ENCODE measurements at places on chromosomes 2 and 18. TPM values are rescaled to one million over a fixed set of nuclear protein-coding genes. Genes with fewer than 3 reads are reported as not detected.

- DNase-seq = no peak
- H3K4me3 ChIP-seq = peak overlapping the region; percentile 50
- H3K36me3 ChIP-seq = no peaks in the 10 kb centered on the region
- H3K27ac ChIP-seq = peak overlapping the region; percentile 80
- H3K27me3 ChIP-seq = no peaks in the 10 kb centered on the region
Observed at GRCh38 chr18:76265497-76266235, 229.4 kb downstream of the ZNF516 start.

DNA sequence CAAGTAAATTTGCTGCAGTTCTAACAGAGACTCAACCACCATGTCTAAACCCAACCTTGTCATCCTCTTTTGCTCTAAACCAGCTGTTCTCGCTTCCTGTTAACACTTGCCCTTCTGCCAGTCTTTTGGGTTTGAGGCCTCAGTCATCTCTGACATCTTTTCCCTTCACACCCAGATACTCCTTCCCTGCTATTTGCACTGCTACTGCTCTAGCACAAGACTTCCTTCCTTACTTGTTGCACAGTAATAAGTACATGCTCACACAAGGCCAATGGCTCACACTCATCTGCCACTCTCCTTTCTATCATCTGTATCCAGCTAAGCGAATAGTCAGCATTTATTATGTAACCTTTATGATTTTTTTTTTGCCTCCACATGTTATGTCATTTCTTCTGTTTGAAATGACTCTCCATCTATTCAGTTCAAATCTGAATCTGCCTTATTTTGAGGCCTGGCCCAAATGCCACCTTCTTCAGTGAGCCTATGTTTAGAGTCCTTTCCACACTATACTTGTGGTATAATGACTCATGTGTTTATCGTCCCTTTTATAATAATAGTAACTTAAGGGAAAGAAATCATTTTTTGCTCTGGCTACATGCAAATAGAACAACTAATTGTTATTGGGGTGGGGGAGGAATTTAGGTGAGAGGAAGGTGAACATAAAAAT lies 22.5 kb upstream of the CDKL4 start:
- H3K27ac ChIP-seq = no peak overlapping the region
- H3K27me3 ChIP-seq = no peaks in the 10 kb centered on the region
- DNase-seq = no peak
- no peak overlapping the region for H3K4me3 ChIP-seq
- no peaks in the 10 kb centered on the region for H3K4me1 ChIP-seq

GRCh38 chr2:145043399-145043834 lies 523.5 kb upstream of the ZEB2 start:
- no peaks in the 10 kb centered on the region for H3K27me3 ChIP-seq
- no peaks in the 10 kb centered on the region for H3K4me1 ChIP-seq
- DNase-seq = no peak
- no peak overlapping the region for H3K4me3 ChIP-seq
- H3K27ac ChIP-seq = no peak overlapping the region
- no peaks in the 10 kb centered on the region for H3K36me3 ChIP-seq

- H3K4me3 ChIP-seq = no peak overlapping the region
- DNase-seq = no peak
- H3K27ac ChIP-seq = no peak overlapping the region
- no peaks in the 10 kb centered on the region for H3K27me3 ChIP-seq
Observed at GRCh38 chr2:160141912-160142311, 58.2 kb downstream of the ITGB6 start.

- no peak for DNase-seq
- H3K36me3 ChIP-seq = no peaks in the 10 kb centered on the region
Observed at GRCh38 chr2:1072250-1072649, 121.6 kb downstream of the SNTG2 start.

DNA sequence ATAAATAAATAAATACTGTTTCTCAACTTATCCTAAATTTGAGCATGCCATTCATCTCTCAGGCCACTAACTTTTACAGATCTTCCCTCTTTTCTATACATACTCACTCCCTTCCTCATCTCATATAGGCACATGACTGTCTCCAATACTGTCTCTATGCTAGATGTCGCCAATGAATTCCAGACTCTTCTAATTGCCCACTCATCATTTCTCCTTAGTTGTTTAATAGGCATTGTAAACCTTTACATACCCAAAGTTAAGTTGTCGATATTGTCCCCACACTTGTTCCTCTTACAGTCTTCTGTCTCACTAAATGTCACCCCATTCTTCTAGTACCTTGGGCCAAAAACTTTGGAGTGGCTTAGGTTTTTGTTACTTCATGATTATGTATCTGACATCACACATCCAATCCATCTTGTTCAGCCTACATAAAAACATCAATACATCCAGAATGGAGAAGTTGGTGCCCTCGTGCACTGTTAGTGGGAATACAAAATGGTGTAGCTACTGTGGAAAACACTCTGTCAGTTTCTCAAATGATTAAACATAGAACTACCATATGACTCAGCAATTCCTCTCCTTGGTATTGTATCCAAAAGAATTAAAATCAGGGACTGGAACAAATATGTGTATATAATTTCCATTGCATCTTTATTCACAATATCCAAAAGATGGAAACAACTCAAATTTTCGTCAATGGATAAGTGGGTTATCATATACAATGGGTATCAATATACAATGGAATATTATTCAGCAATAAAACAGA lies 935.1 kb downstream of the SLC4A3 start:
- no peak for DNase-seq
- H3K4me3 ChIP-seq = no peak overlapping the region
- H3K27ac ChIP-seq = no peak overlapping the region
- H3K27me3 ChIP-seq = no peaks in the 10 kb centered on the region
- no peaks in the 10 kb centered on the region for H3K4me1 ChIP-seq
- no peaks in the 10 kb centered on the region for H3K36me3 ChIP-seq

GRCh38 chr2:224377751-224378700 lies 23.9 kb downstream of the FAM124B start:
- no peak for DNase-seq
- peaks cover 7% of the 10 kb centered on the region for H3K4me1 ChIP-seq
- no peaks in the 10 kb centered on the region for H3K27me3 ChIP-seq
- no peak overlapping the region for H3K27ac ChIP-seq

- no peak for DNase-seq
- H3K27me3 ChIP-seq = no peaks in the 10 kb centered on the region
- no peak overlapping the region for H3K4me3 ChIP-seq
- no peaks in the 10 kb centered on the region for H3K36me3 ChIP-seq
Observed at GRCh38 chr2:172693037-172693436, 42.6 kb upstream of the RAPGEF4 start.

- H3K4me3 ChIP-seq = no peak overlapping the region
- no peaks in the 10 kb centered on the region for H3K27me3 ChIP-seq
- H3K27ac ChIP-seq = no peak overlapping the region
- DNase-seq = no peak
- no peaks in the 10 kb centered on the region for H3K36me3 ChIP-seq
Observed at GRCh38 chr2:80748592-80748991, 444.0 kb upstream of the LRRTM1 start.

DNA sequence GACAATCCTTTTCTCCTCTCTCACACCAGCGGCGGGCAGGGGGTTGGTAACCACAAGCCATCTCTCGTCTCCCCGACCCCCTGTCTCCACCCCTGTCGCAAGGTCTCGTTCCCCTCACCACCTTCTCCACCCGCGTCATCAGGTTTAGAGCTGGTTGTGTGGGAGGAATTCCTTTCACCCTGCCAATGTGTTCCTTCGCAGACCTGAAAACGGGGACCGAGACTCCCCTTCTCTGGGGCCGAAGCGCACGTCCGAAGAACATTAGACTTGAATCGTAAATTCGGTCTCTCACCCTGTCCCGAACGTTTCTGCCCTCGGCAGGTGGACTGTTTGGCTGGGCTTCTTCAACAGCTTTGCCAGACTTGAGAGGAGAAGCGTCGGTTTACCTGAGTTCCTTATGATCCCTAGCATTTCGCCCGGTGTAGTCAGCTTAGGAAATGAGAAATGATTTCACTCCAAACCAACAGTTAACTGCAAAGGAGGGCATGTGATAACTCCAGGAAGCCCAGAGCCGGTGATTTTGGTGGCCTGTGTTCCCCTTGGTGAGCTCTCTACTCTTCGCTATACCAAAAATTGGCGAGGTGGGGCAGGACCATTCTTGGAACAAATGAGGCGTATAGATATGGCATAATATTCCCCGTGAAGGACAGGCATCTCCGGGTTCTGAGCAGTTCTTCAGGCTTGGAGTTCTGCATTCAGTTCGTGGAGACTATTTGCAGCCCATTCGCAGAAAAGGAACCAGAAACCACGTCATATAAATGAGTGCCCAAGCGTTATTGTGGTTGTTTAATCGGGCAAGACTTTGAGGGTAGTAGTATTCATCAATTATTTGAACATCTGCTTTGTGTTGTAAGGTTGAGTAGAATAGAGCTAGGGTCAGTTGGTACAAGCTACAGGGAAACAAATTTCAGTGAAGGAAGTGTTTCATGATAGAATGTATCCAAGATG lies 694 bp downstream of the CFAP36 start:
- peaks cover 17% of the 10 kb centered on the region for H3K4me1 ChIP-seq
- peak overlapping the region; percentile 92 for H3K27ac ChIP-seq
- H3K4me3 ChIP-seq = peak overlapping the region; percentile 91
- H3K36me3 ChIP-seq = peaks cover 16% of the 10 kb centered on the region
- DNase-seq = peak; percentile 92
- H3K27me3 ChIP-seq = no peaks in the 10 kb centered on the region

DNA sequence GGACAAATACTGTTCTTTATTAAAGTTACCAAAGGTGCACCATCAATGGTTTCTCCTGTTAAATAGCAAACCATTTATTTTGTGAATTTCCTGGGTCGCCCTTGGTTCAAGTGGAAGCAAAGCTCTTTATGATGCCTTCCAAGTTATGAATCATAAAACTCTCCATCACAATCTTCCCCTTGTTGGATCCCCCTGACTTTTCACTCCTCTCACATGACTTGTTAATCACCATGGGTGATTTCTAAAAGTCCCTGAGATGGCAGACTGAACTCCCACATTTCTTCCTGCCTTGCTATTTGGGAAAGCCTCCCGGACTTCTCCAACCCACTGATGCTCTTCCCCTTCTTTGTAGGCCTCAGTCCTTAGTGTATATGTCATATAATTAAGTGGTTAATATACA lies 176.0 kb downstream of the THADA start:
- H3K36me3 ChIP-seq = no peaks in the 10 kb centered on the region
- no peaks in the 10 kb centered on the region for H3K27me3 ChIP-seq
- no peak overlapping the region for H3K27ac ChIP-seq
- peaks cover 29% of the 10 kb centered on the region for H3K4me1 ChIP-seq
- DNase-seq = no peak

Gene SCYGR8
- total RNA-seq = not detected

Data from esophagus muscularis mucosa (tissue), 4 donors.